T47D (cell line): ENCODE measurements at places on chromosomes 2 and 18.

DNA sequence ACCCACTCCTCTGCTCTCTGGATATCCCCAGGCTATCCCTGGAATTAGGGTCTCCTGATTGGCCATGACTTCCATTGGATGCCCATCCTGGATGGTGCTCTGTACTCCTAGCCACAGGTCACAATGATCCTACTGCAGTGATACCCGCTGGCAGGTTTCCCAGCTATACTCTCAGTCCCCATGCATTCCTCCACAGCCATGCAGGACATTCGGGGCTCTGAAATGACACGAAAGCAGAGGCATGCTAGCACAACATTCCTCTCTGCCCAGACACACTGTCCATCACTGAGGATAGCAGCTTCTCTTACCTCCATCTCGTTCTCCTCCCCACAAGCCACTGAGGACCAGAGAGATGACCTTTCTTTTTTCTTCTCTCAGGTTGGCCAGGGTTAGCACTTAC lies 51.7 kb upstream of the SPATS2L start:
- DNase-seq = no peak

DNA sequence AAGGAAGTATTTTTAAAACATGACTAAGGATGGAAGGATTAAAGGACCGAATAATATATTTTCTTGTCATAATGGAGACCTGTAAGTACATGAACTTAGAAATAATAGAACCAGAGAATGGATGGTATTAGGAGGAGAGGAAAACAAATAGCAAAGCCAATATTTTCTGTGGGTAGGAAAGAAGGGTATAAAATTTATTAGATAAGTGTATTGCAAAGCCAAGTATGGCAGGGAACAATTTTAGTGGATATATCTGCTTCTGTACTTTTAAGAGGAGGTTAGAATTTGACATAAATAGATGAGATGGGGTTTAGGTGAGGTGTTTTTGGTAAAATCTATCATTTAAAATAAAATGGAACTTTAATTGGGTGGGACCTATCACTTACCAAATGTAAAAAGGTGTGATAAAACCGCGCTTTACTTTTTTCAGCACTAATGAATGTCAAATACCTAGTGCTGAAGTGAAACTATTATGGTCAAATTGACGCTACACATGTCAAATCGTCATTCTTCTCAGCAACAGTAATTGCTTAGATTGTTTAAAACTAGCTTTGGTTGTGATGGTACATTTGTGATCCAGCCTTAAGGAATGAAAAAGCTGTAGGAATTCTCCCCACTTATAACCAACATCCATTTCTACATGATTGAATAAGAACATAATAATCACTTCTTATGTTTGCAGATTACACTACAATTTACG lies 78.1 kb upstream of the ZEB2 start:
- no peak for DNase-seq

GRCh38 chr18:76389716-76390115 lies 105.3 kb downstream of the ZNF516 start:
- no peak for DNase-seq

DNA sequence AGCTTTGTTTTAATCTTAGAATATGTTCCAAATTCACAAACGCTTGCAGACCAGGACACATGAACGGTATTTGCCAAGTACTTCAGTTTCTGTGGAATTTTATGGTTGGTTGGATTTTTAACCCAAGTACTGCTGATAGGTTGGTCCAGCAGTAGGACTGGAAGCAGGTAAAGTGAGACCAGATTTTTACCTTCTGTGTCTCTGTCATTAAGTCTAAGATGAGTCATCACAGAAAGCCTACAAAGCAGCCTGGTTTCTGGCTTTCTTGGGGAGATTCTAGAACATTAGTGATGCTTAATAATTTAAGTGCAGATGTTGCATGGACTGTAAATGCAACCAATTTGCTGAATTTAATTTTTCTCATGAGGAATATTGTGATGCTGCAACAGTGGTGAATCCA lies 100.5 kb downstream of the SCG2 start:
- DNase-seq = no peak

GRCh38 chr2:187434342-187434785 lies 13.7 kb downstream of the CALCRL start:
- no peak for DNase-seq

DNA sequence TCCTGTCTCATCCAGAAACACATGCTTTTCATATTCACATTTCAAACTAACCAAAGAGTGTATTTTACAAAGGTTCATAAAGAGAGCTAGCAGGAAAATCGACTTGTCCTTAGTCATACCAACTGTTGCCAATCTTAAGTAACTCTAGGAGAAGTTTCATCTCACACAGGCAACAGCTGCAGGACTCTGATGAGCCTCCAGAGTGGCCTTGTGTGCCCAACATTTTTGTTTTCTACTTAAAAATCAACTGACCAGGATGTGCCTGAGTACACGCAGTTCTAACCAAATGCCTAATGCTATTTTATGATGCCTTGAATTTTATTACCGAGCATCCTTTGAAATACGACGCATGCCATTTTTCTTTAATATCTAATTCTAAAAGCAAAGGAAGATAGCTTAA lies 595.9 kb upstream of the LRRTM4 start:
- DNase-seq = no peak

- no peak for DNase-seq
Observed at GRCh38 chr2:149763358-149763757, 175.8 kb upstream of the MMADHC start.

GRCh38 chr2:66569321-66569851 lies 134.5 kb downstream of the MEIS1 start:
- no peak for DNase-seq
